ENCODE measurements at places on chromosomes 5 and 9.

DNA sequence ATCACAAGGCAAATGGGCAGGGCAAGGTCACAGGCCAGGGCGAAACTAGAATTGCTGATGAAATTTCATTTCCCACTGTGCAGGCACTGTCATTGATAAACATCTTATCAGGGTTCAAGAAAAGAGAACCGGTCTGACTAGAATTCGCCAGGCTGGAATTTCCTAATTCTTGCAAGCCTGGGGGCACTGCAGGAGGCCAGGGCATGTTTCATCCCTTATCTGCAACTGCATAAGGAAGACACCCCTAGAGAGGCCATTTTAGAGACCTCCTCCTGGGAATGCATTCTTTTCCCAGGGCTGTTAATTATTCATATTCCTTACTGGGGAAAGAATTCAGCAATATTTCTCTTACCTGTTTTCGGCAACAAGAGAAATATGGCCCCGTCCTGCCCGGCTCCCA is 266.2 kb upstream of the CYLC2 start:
- no peak for DNase-seq

- no peak for DNase-seq
These were observed 219.0 kb upstream of the IRX1 start for GRCh38 chr5:3376611-3377010.

- no peak for DNase-seq
These were observed 55.9 kb upstream of the IL6ST start for GRCh38 chr5:56050551-56051255.

DNA sequence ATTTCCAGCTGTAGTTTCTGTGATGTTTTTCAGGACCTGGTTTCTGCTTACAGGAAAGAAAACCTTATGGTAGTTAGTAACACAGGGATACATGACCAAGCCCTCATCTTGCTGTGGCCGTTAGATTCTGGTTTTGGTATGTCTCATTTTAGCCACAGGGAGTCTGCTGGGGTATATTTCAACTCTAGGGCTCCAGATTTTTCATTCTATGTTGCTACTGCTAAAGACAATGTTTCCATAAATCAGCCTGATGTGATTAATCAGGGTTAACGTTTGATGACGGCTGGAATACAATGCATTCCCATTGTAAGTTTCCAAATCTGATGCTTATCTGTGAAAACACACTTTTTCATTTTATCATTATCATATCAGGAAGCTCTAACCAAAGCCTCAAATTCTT is 48.2 kb downstream of the P4HA2 start:
- no peak for DNase-seq

- no peak for DNase-seq
These were observed 106.9 kb downstream of the GLDC start for GRCh38 chr9:6538666-6539071.

- no peak for DNase-seq
These were observed 39.7 kb upstream of the TJP2 start for GRCh38 chr9:69134412-69134811.

DNA sequence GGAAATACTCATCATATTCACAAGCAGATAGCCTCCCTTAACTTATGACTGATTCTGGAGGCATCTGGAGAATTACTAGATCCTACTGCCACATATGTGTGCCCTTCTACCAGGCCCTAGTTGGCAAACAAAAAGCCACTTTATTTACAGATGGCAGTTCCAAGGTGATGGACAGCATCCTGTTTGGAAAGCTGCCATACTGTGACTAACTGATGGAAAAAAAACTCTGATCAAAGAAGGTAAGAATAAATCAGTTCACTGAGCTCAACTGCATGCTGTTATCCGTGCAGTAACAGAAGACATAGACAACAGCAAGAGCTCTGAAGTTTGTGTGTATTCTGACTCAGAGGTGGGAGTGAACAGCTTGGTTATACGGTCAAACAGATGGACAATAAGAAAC is 279.8 kb upstream of the POU5F2 start:
- no peak for DNase-seq

DNA sequence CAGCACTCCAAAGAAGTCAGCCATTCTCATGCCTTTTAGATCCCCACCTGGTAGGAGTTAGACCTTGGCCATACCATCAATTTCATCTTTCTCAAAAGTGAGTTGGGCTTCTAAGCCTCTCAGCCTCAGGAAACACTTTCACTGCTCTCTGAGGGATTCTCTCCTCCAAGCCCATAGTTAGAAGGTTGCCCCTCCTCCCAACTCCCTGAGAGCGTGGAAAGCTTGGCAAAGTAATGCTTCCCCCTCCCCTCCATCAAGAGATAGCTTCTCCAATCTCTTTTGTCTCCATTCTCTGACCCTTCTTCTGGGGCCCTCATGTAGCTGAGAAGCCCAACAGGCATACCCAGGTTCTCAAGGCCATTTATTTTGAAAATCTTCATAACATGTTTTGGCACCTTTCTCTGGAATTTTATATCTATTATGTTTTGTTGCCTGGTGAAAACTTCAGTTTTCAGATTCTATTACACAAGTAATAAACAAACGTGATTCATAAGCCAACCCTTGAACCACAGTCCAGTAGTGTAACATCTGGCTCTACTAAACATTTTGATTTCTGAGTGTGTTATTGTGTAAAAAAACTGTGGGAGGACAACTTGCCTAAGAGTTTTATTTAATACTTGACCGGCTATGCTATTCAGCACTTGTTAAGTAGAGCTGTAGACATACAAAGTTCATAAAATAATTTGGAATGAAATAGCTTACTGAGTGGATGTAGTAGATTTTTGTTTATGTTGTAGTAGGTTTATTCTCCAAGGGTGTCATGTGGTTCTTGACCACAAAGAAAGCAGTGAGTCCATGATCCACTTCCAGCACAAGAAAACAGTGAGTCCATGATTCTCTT is 17.1 kb downstream of the LVRN start:
- DNase-seq, result no peak

DNA sequence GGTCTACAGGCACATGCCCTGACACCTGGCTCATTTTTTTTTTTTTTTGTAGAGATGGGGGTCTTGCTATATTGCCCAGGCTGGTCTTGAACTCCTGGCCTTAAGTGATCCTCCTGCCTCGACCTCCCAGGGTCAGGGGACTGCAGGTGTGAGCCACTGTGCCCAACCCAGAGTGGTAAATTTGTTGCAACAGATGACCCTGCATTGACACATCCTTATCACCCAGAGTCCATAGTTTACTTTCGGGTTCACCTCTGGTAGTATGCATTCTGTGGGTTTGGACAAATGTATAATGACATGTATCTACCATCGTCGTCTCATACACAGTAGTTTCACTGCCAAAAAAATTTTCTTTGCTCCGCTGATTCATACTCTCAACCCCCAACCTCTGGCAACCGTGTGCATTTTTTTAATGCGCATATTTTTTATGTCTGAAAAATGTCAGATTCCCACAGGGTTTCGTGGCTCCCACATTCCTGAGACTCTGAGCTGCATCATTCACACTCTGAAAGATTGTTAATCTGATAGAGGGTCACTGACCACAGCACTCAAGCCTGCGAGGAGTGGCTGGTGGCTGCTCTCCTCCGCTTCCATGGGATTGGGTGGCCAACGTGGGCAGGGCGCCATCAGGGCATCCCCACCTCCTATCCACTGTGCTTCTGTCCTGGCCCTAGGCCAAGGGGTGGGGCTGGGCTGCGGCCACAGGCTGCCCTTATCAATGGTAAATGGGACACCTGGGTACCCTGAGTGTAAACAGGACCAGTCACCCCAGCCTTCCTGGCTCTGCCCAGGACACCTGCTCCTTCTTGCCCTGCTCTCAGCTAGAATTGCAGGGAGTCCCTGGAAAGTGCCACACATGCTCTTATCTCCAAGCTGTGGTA is 9.6 kb downstream of the NDST1 start:
- DNase-seq, result no peak

DNA sequence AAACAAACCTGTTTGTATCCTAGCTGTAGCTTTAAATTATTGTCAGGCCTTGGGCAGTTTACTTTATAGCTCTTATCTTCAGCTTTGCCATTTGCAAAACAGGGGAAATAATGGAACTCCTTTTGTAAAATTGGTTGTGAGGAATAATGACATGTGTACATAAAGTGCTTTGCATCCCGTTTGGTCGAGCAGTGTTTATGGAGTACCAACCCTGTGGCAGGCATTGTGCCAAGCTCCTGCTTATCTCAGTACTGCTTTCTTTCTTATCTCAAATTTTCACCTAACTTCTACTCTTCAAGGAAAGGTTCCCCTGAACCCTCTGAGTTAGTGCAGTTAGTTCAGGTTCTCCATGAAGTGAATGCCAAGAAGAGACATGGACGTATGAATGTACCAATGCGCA is 9.4 kb upstream of the TENT2 start:
- DNase-seq, result no peak

GRCh38 chr9:35478871-35479270 is 11.0 kb upstream of the RUSC2 start:
- DNase-seq, result no peak

DNA sequence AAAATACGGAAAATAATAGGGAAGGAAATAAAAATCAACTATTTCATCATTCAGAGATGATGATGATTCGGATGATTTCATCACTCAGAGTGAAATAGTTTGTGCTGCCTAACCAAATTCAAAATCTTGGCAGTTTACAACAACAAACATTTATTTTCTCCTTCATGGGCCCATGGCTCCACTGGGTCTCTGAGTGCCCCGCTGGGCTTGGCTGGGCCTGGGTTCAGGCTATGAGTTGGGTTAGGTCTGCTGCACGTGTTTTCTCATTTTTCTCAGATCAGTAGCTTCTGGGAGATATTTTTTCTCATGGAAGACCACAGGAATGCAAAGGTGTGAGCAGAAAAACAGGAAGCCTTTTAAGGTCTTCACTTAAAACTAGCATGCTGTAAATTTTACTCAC is 24.0 kb upstream of the F2RL1 start:
- DNase-seq, result no peak

DNA sequence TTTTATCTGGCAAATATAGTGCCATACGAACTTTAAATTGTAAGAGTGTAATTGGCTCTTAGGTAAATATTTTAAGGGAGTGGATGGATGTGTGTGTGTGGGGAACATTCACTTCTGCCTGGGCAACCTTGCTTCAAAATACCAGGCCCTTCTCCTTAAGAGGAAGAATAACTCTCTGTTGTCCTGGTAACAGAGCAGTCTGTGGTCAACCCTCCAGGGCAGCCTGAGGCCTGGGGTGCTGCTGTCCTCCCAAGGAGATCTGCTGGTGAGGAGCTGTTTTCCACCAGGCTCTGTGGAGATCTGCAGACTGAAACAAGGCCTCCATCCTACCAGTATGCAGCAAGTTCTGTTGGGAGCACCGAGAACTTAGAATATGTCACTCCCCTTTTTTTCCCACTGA is 325.2 kb downstream of the PSAT1 start:
- DNase-seq, result no peak

Data from NCI-H526 treated with DMSO at 0.1 percent for 48 hours (cell line).